Vagina (tissue), 2 donors: ENCODE measurements at places on chromosomes 16 and 17. TPM values are rescaled to one million over a fixed set of nuclear protein-coding genes. Genes with fewer than 3 reads are reported as not detected.

Gene MYH3
- total RNA-seq, result 4.9 TPM

Gene GPR139
- not detected for total RNA-seq

Gene KRTAP3-2
- total RNA-seq, result not detected

Gene MPG
- 124 TPM for total RNA-seq

Gene AANAT
- not detected for total RNA-seq

Gene KRTAP4-16
- total RNA-seq, result not detected

Gene ATP2A3
- 15.5 TPM for total RNA-seq

Gene TNS4
- total RNA-seq, result 296 TPM

Gene CA5A
- not detected for total RNA-seq

Gene ABCC3
- total RNA-seq, result 47.6 TPM

DNA sequence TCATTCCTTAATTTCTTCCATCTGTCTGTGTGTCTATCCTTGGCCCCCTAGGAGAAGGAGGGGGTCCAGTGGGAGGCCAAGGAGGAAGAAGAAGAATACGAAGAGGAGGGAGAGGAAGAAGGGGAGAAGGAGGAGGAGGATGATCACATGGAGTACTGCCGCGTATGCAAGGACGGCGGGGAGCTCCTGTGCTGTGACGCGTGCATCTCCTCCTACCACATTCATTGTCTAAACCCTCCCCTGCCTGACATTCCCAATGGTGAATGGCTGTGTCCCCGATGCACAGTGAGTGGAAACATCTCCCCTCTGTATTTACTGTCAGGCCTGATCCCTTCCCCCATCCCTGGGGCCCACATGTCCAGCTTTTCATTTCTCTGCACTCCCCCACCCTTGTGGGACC, 6.3 kb downstream of the CHD3 start:
- DNase-seq, result no peak

DNA sequence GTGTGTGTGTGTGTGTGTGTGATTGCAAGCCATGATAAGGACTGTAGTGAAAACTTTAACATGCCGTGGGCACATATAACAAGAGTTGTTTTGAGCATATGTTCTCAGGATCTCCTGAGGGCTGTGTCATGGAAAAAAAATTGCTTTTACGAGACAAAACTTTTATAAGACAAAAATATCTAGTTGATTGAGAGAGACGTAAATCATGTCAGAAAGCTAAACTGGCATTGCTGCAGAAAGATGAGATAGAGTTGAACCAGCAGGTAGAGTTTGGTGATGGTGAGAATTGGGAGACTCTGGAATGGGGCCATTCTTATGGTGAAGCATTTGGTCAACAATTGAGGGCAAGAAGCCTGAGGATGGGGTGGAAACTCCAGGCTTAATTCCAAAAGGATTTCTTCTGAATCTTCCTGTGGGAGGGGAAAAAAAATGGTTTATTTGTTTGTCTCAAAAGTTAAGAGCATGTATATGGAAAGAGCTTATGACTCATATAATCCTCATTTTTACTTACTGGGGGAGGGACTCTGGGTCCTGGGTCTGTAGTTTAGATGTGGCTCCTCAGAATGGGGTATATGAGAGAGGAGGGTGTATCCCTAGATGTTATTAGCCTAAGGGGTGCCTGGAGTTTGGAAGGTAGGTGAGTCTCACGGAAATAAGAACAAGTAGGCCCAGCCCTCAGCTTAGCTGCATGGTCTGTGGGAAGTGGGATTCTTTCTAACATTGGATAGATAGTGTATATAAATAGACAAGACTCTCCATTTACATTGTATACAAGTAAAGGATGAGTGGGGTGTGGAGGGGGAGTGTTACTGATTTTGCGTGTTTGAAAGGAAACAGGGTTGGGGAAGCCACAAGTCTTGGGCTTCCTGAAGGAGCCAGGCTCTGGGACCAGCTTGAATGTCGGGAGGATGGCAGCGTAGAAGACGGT, 7.1 kb downstream of the MINK1 start:
- DNase-seq, result no peak

- no peak for DNase-seq
Observed at GRCh38 chr17:56119936-56120335, 33.3 kb upstream of the ANKFN1 start.

DNA sequence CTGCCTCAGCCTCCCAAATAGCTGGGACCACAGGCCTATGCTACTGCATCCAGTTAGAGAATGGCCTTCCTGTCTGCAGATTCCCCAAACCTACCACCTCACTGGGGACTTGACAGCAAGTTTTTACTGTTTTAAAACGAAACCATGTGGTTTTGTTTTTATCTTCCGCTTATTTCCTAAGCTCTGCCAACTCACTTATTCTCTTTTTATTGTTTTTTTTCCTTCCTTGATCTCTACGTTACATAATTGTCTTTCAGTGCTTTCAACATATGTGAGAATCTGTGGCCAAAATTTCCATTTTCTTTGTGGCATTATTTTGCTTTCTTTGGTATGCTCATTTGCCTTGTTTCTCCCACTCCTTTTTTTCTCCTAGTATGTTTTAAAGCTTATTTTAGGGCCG, 14.6 kb upstream of the SLC38A7 start:
- DNase-seq, result no peak

DNA sequence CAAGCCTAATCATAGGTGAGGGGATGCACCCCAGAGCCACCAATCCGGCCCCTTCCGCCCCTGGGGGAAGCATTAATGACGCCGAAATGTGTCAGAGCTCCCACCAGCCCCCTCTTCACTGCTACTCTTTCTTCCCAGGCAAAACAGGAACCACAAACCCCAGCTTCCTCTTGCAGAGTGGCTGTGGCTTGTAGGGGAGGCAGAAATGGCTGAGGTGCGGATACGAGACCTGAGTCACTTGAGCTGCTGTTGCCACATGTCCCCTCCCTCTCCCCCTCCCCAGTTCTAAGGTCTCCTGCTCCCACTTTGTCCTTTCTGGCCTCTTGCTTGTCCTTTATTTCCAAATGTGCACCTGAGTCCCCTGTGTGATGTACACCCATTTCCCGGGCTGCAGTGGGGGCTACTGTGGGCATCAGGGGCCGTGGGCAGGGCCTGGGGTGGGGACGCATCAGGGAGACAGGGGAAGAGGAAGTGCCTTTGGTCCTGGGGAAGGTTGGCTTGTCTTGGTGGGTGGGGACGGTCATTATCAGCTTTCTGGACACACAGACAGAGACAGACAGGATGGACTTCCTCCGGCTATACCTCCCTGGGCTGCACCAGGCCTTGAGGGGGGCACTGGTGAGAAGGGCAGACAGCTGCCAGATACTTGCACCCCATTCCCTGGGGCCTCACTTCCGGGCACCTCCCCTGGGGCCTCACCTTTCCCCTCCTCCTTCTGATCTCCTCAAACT, at the start of gene APOBR:
APOBR (plus strand) TSS at position 523 of the 731 bp plus-strand sequence; CDS start at position 562, 39 bp downstream.
- no peak for DNase-seq

GRCh38 chr17:35540589-35541404, 3.3 kb upstream of the SLFN12L start:
- DNase-seq, result no peak

DNA sequence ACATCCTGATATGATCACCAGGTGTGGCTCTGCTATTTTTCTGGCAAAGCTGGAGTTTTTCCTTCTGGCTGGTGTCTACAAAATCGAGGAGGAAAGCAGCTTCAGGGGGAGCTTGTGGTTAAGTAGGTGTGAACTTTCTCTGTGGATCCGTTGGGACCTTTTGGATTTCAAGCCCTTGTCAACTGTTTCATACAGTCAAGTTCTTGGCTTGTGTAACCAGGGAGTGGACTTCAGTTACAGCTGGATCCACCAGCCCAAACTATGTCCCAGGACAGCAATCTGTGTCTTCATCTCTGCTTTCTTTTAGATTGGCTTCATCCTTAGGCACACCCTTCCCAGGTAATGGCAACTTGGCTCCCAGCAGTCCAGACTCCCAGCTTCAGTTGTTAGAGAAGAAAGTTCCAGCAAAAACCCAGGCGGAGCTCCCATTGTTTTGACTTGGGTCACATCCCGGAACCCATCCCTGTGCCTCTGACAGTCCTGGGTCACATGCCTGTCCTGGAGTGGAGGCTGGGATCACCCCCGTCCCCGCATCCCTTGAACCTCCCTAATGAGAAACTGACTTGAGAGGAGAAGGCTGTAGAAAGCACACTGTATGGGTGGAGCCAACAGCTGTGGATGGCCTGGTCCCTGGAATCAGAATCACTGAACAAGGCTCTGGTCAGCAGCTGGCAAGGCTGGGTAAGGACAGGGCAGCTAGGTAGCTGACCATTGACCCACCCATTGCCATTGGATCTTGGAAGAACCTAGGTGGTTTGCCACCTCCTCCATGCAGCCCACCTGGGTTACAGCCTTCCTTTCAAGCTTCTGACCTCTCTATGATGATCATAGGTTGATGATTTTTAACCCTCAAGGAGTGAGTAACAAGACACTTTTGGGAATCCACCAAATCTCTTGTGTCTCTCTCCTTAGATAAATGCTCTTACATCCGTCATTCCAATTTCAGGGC, 18.1 kb downstream of the NKD1 start:
- DNase-seq, result no peak

GRCh38 chr17:7626956-7627249, 718 bp downstream of the SAT2 start:
- no peak for DNase-seq

GRCh38 chr17:47077576-47077975, 98.5 kb upstream of the RPRML start:
- DNase-seq, result no peak

DNA sequence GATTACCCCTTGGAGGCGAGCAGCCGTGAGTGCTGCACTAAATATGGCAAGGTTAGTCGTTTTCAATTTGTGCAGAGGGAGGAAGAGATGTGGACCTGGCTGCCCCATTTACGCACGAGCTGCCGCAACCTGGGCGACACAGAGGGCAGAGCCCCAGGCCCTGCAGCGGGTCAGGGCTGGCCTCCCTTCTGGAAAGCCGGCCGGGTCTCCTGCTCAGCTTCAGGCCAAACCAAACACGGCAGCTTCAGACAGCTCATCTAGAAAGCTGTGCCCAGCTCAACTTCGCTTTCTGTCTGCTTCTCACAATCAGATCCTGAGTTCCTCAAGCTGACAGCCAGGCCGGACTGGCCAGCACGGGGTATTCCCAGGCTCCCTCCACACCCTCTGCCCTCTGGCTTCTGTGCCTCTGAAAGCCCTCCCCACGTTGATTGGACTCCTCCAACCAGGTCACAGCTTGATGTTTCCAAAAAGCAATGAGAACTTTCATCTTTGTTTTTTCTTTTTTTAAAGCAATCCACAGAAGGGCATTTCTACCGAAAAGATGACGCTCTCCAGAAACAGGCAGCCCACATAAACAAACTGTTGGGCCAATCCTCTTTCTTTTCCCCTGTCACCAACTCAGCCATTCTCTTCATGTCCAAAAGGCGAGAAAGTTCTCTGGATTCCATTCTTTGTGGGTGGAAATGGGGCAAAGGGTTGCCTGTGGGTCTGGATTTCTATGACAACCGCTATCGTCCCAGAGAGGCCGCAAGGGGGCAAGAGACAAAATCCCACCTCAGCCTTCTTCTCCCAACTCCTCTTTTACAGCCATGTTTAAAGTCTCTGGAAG, 189.0 kb downstream of the ZFHX3 start:
- DNase-seq, result no peak

DNA sequence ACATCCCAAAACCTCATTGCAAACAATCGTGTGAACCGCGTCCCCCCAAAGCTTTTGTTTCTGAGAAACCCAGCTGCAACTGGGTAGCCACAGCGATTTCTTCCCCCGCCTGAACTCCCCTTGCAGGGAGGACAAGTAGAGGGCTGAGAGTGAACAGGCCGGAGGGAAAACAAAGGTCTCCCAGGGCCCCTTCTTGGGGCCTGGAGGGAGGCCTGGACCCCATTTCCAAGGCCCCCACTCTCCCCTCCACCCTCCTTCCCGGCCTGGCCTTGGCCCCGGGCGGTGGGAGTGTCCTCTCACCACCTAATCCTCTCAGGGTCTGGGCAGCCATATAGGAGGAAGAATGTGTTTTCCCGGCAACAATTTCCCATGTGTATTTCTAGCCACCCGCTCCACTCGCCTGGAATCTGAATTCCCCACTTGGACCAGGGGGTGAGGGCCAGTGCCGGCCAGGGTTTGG, 2.6 kb downstream of the GLIS2 start:
- DNase-seq, result no peak

DNA sequence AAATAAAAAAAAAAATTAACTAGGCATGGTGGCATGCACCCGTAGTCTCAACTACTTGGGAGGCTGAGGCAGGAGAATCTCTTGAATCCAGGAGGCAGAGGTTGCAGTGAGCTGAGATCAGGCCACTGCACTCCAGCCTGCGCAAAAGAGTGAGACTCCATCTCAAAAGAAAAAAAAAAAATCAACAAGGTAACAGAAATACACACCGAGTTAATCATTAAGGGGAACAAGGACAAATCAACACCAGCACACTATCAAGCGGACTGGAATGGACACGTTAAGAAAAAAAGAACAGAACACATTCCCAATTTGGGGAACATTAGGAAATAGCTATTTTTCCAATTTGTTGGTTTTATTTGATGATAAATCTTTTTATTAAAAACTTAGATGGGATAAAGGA, 28.4 kb upstream of the GLG1 start:
- DNase-seq, result no peak

DNA sequence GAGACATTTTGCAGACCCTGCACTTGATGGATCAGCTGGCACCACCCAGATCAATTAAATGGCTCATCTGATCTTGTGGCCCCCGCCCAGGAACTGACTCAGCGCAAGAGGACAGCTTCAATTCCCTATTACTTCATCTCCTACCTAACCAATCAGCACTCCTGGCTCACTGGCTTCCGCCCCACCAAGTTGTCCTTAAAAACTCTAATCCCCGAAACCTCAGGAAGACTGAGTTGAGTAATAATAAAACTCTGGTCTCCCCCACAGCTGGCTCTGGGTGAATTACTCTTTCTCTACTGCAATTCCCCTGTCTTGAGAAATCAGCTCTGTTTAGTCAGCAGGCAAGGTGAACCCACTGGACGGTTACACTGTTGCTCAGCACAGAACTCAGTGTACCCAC, 23.6 kb downstream of the SPPL2C start:
- DNase-seq, result no peak
